ENCODE measurements at places on chromosomes 11 and 22.
A peak's percentile ranks its signal among the peaks of the same experiment; 100 is the strongest.

DNA sequence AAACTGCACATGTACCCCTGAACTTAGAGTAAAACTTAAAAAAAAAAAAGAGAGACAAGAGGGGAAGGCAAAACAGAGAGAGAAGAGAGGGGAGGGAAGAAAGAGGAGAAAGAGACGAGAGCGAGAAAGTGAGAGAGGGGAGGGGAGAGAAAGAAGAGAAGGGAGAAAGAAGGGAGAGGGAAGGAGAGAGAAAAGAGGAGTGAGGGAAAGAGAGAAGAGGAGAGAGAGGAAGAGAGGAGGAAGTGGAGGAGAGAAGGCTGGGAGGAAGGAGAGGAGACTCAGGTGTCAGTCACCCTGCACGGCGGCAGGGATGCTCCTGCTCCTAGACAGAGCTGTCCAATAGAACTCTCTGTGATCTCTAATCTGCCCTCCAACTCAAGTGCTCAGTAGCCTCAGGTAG is 248.3 kb downstream of the MIAT start:
- no peak for DNase-seq

- no peak for DNase-seq
Measured at GRCh38 chr11:13923716-13924650, 38.5 kb upstream of the SPON1 start.

DNA sequence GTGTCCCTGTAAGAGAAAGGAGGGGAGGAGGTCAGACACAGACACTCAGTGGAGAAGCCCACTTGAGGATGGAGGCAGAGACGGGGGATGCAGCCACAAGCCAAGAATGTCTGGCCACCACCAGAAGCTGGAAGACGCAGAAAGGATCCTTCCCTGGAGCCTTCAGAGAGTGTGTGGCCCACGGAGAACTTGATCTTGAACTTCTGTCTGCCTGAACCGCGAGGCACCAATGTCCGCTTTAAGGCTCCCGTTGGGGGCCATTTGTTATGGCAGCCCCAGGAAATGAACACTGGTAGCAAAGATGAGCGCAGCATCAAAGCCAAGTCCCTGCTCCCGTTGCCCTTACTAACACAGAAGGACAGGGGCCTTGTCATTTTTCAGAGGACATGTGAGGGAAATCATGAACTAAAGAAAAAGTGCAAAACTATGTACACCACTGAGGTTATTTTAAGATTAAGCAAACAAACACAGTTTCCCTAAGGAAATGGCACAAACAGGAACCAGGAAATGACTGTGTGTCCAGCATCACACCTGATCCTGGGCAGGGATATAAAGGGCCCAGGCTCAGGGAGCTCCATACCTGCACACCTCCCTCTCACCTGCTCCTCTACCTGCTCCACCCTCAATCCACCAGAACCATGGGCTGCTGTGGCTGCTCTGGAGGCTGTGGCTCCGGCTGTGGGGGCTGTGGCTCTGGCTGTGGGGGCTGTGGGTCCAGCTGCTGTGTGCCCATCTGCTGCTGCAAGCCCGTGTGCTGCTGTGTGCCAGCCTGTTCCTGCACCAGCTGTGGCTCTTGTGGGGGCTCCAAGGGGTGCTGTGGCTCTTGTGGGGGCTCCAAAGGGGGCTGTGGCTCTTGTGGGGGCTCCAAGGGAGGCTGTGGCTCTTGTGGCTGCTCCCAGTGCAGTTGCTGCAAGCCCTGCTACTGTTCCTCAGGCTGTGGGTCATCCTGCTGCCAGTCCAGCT is at the start of gene KRTAP5-6:
Gene KRTAP5-6 (plus strand): TSS at position 588 of the 963 bp plus-strand sequence. CDS start 51 bp downstream, at position 639.
- DNase-seq, result no peak

DNA sequence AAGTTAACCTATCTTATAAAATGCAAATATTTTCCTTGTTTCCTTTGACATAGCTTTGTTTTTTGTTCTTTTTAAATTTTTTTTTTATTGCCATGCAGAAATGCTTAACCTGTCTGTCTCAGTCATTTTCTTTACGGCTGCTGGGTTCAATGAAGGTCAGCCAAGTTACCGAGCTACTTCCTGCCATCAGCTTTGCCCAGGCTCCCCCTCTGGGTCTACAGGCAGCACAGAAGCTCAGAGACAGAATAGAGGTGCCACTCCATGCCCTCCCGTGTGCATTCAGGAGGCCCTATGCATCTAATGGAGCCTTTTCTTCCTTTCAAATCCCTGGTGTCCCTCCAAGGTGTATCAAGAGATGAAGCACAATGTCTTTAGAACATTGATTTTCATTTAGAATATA is 411.0 kb upstream of the NARS2 start:
- no peak for DNase-seq

- DNase-seq, result peak; percentile 59
Measured at GRCh38 chr11:103024086-103024485, 67.9 kb downstream of the DCUN1D5 start.

GRCh38 chr11:2929950-2930703 is 907 bp upstream of the PHLDA2 start:
- no peak for DNase-seq

DNA sequence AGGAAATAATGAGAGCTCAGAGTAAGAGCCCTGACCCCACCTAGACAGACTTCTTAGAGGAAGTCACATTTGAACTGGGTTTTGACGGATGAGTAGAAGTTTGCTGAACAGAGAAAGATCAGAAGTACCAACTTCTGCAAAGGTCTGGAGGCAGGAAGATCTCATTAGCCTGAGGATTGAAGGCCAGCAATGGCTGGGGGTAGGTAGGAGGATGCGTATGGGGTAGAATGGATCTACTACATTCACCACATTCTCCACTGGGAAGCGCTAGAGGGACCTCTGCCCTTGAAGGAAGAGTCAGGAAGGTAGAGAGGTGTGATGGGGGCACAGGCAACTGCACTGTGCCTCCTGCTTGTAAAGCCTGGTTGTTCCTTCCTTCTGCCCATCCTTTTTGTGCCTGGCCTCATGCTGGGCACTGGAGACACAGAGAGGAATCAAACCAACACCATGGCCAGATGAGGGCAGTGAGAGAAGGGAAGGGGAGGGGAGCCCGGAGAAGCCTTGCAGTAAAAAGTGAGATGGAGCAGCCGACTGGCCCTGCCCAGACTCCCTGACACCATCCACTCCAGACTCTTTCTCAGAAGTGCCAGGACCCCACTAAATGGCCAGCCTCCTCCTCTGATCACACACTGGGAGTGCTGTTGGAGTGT is 4.9 kb downstream of the TPBGL start:
- DNase-seq, result no peak

- DNase-seq, result no peak
Measured at GRCh38 chr11:72738199-72739141, 13.7 kb downstream of the ARAP1 start.

GRCh38 chr22:31969789-31970489 is 25.6 kb downstream of the YWHAH start:
- DNase-seq, result no peak

DNA sequence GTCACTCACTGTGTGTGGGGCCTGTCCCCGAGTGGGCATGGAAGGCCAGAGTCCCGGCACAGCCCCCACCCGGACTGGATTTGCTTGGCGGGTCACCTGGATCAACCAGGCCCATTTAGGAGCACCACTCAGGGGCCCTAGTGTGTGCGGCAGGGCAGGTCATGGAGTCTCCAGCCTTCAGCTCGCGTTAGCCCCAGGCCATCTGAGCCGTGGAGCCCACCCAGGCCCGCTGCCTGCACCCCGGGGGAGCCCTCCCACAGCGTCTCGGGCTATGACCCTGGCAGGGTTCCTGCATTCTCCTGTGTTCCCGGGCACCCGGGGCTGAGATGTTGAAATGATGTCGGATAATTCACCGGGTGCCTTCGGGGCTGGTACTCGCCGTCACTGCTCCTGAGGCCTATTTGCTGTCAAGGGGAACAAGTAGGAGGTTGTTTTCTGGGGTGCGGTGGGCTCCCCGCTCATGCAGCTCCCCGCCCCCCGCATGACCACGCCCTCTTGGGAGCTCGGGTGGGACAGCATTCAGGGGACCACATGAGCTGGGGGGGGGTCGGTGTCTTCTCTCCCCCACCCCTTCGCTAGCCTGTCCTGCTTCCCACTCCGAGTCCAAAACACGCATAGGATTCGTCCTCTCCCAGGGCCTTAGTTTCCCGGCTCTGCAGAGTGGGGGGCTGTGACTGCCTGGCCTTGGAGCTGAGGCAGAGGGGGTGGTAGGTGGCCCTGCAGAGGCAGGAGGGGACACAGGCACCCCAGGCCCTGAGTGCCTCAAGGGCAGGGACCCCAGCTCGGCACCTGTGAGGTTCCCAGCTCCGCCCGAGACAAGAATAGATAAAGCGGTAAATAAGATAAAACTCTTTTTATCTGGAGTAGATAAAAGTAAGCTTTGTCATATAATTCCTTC is 77.2 kb downstream of the KCNQ1 start:
- DNase-seq, result no peak

DNA sequence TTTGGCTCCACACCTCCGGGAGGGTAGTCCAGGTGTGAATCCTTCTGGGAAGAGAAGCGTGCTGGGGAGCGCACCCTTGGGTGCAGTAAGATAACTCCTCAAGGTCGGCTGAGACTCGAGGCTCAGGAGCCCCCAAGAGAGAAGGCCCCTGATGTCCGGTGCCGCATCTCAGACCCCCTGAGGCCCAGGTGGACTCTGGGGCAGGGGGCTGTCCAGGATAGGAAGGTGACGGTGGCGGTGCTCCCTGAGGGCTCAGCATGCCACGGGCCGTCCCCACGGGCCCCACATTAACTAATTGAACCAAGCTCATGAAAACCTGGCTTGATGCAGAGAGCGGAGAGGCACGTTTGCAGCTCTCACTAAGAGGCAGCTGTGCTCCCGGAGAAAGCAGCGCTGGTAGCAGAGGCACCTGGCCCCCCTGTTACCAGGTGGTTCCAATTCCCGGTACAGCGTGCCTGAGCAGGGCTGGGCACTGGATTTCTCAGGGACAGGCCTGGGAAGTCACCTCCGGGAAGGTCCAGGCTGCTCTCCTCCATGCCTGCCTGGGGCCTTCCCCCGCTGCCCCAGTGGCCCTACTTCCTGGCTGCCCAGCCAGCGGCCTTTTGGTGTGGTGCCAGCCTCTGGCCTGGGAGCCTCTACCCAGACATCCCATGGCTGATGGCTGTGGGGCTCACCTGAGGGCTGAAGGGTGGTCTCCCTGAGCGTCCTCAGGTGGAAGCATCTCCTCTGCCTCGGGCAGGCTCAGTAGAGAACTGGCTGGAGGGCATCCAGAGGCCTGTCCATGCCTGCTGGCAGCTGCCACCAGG is 1.1 kb downstream of the KCNQ1 start:
- DNase-seq, result no peak

GRCh38 chr11:25163421-25163820 is 666.6 kb downstream of the LUZP2 start:
- peak; percentile 22 for DNase-seq

DNA sequence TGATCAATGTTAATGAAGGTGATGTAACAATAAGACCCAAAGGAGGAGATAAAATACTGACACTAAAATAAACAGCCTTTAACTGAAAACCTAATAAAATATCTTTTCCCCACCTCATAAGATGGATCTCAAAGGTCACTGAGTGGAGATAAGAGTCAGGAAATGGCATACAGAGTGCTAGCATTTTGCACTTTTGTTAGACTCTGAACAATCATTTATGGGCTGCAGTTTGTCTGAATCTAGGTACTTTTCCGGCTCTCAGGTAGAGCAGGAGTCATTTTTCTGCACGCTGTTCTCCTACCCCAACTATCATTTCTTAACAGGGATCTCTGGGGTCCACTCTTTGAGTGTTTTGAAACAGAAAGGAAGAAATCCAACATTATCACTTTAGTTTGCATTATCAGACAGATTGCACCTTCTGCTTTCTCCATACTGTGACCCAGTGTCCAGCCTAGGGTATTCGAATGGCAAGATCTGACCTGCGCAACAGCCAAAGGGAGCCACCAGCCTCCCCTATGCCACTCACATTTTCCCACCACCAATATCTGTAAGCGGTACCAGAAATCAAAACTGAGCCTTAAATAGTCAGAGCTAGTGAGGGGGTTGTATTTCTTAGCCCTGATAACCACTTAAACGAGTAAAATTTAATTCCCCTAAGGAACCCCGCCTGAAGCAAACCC is 863 bp downstream of the SIAE start:
- no peak for DNase-seq

DNA sequence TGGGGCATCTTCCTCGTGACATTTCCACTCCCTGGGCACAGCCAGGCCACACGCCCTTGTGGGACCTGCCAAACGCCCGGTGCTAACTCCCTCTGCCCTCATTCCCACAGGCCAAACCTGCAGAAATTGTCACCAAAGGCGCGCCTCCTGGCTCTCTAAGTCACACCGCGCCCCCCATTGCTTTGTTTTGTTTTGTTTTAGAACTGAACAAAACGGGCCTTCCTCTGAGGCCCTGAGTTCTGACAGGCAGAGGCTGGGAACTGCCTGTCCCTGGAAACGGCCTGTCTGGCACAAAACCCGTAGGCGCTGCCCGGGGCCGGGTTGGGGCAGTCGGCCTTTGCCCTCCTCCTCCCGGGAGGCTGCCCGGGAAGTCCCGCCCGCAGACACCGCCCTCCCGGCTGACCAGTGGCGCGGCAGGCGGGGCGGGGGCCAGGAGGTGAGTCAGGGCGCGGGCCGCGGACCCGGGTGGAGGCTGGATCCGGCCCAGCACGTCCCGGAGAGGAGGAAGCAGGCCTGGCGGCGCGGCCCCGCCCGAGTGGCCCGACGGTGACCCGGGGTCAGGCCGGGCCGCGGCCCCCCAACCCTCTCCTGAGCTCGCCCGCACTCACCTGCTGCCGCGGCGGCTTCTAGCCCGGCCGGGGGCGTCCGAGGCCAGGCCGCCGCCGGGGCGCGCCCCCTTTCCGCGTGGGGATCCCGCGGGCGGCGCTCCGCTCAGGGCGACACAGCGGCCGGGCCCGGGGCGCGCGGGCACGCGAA is 465 bp downstream of the SUN2 start:
- no peak for DNase-seq

DNA sequence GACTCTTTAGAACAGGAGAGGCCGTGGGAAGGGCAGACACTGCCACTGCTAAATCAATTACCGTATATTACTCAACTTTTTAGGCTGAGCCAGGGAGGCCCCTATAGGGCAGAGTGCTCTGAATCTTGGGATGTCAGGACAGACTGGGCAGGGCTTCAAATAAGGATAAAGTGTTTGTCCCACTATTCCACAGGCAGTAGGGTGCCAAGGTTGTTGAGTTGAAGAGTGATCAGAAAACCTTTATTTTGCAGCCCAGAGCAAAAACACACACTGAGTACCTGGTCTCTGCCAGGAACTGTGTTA is 1.6 kb upstream of the B4GAT1 start:
- no peak for DNase-seq

DNA sequence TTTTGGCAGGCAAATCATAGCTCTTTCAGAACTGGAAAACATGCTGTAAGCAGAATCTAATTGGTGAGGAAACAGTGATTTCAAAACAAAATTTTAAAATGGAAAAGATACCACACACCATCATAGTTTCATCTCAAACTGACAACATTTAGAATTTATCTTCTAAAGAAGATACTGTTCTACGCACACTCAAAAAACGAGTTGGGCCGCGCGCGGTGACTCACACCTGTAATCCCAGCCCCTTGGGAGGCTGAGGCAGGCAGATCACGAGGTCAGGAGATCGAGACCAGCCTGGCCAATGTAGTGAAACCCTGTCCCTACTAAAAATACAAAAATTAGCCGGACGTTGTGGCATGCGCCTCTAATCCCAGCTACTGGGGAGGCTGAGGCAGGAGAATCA is 44.2 kb upstream of the ADSL start:
- DNase-seq, result no peak

DNA sequence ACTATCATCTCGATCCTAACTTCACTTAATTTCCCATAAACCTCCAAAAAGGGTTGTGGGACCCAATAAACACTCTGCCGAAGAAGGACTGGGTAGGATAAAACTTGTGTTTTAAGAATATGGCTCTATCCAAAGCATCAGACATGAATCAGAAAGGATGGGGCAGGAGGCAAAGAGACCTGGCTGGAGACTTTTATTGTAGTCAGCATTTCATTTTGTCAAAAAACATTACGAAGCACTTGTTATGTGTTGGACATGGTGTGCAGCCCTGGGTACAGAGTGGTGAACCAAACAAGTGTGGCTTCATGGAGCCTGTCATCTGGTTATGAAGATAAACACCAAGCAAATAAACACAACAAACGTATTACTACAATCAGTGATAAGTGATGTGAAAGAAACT is 17.3 kb downstream of the IL10RA start:
- DNase-seq, result no peak
